NCI-H187 treated with DMSO at 0.1 percent for 48 hours (cell line): ENCODE measurements at places on chromosomes 2 and 18.

DNA sequence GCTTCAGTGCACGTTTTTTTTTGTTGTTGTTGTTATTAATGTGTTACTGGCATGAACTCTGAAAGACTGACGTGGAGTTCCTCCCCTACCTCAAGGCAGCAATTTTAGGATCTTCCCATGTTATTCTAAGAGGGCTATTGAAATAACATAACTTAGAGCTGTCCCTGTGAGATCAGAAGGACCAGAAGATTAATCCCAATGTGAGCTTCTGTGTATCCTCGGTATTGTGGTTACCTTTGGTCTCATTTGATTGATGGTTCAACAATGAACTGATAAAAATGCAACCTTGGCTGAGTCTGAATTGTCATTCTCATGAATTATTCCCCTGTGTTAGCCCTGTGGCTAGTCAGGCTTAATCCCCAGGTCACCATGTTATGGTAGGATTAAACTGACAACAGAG, 394.1 kb downstream of the TRIB2 start:
- no peak for DNase-seq

- no peak for DNase-seq
Measured at GRCh38 chr2:28102455-28102874, 211.9 kb downstream of the BABAM2 start.

DNA sequence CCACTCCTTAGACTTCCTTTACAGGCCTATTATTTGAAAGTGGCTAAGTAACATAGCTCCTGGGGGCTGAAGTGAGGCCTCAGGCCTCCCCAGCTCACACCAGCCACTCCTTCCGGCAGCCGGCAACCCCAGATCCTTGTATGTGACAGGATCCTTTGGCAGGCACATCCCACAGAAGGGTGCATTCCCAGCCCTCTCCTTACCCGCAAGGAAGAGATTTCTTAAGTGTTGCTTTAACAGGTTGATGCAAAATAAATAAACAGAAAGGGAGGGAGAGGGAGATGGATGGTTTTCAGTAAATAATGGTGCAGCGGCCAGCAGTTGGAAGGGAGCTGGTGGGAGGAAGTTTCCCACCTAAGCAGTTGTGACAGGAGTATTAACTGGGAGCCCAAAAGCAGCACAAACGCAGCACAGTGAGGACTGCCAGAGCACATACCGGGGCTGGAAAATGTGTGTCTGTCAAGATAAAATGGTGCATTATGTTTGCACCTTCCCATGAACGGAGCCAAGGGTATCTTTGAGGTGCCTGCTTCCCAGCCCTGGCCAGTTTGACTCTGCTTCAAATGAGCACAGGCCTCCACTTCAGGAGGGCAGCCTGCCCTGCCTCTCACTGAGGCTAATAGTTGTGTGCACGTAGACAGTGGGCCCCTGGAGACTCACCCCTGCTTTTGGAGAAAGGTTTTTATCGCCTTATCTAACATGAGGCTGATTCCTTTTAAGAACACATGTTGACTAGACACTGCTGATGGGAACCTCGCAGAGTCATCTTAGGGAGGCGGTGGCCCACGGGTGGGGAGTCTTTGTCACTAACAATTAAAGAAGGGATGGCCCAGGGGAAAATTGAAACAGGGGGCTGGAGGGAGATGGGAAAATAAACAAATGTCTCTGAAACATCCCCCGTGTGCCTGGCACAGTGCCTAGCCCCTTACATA, 32.8 kb downstream of the NRP2 start:
- no peak for DNase-seq

DNA sequence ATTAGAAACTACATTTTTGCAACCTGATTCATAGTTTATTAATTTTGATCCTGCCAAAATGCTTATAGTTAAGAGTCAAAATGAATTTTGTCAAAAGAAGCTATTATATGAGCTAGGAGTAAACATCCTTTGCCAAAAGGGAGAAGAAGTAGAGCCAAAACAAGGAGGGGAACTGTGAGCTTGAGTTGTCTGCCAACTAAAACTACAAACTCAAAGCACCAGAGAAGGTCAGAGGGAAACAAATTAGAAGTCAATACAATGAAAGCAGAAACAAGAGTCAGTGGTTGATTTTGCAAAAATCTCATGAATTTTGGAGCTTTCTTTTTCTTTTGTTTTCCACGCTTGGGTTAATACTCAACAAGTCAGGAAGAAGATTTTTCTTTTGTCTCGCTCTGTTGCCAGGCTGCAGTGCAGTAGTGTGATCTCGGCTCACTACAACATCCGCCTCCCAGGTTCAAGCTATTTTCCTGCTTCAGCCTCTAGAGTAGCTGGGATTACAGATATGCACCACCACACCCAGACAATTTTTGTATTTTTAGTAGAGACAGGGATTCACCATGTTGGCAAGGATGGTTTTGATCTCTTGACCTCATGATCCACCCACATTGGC, 508.5 kb downstream of the RIT2 start:
- no peak for DNase-seq

DNA sequence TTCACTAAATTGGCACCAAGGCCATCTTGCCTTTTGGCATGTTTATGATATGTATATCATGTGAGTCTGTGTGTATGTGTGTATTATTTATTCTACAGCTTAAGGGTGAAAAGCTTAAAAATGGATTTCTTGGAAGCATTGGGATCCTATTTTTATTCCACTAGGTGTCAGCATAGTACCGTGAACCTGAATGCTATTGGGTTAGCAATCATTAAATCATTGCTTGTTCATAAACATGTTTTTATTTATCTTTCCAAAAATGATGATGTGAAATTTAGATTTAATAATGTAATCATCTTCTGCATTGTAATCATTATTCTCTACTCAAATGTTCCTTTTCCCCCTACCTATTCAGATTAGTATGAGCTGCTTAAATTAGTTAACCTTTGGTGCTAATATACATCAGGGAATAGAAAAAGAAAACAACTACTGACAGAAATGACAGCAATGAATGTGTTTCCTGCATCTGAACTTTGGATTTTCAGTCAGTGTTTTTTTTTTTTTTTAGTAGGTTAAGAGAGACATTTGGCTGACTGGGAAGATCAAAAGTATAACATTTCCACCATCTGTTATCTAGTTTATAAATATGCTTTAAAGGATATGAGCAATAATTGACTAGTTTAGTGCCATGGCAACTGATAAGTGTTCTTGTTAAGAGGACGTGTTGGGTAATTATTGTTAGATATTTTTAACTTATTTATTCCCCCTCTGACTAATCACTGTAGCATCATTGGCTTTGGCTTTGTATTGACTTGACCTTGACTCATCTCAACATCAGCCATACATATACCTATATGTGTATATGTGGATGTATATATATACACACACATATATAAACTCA, 14.1 kb upstream of the ZSWIM2 start:
- DNase-seq: no peak

DNA sequence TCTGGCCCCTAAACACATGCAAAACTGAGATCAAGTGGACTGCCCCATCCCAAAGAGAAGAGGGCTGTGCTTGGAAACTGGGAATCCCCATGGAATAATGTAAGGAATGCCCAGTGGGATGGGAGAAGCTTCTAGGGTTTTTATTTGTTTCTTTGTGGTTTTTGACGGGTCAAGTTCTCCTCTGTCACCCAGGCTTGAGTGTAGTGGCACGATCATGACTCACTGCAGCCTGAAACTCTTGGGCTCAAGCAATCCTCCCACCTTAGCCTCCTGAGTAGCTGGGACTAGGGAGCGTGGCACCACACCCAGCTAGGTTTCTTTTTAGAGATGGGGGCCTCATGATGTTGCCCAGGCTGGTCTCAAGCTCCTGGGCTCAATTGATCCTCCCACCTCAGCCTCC, 101.7 kb upstream of the ZSWIM2 start:
- DNase-seq: no peak

GRCh38 chr2:18741895-18742732, 152.7 kb upstream of the NT5C1B start:
- DNase-seq: no peak

DNA sequence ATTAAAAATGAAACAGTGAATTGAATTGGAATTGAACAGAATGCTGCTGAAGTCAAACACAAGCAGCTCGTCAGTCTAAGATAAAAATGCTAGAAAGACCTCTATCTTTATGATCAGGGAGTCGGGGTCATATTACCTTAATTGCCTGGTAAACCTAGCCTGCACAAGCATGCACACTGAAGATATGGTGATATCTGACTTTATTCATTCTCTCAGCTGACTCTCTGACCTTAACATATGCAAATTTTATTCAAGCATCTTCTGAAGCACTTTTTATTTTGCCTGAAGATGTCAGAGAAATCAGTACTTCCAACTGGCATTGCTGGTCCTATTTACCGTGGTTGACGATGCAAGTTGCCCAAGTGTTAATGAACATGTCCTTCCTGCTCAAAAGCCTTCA, 56.4 kb downstream of the DNER start:
- no peak for DNase-seq

- no peak for DNase-seq
Measured at GRCh38 chr2:7845332-7845731, 836.5 kb upstream of the ID2 start.

DNA sequence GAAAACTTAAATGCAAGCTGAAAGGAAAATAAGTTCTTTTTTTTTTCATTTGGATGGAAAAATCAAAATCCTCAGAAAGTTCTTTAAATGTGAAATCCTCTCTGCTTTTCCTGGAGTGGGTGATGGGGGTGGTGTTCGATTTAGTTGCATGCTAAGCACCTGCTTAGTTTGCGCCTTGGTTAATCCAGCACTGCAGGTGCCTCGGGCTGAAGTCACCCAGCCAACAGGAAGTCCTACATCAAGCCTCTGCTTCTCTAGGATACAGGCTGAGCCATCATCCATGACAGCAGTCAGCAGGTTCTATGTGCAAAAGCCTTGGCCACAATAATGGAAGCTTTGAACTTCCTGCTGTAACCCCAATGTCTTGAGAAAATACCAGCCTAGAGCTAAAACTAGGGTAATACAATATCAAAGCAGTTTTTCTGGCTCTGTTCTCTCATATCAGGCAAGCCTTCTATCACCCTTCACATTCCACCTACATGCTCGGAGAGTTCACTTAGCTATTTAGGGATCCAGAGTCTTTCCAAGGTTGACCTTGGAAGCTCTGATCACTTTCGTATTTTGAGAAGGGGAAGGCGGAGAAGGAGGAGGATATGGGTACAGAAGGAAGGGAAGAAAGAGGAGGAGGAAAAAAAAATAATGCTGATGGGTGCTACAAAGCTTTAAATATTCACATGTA, 116.1 kb upstream of the LRRTM1 start:
- no peak for DNase-seq

DNA sequence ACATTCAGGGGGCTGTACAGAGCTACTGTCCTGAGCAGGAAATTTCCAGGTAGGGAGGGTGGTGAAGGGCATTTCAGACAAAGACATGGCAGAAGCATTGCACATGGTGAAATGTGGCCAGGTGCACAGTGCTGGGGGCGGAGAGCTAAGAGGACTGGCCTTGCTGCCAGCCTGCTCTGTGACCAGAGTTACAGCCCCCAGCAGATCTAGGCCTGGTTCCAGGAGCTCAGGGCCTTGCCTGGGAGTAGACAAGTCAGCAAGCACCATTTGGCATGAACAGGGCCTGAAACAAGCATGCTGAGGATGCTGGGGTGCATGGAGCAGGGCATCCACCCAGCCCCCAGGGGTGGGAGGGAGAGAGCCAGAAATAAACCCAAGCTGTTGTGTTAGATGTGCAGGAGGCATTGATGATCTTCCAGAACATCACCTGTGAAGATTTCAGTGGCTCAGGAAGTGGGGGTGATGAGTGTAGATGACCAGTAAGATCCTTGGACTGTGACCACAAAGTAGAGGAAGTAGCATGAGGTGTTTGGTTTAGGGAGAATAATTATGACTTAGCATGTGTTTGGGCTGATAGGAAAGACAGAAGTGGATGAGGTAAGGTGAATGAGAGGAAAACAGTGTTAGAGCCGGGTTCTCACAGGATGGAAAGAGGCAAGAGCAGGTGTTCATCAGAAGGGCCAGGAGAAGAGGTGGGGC, 61.1 kb downstream of the COA5 start:
- no peak for DNase-seq

- no peak for DNase-seq
Measured at GRCh38 chr2:120400551-120400950, 54.6 kb downstream of the INHBB start.

DNA sequence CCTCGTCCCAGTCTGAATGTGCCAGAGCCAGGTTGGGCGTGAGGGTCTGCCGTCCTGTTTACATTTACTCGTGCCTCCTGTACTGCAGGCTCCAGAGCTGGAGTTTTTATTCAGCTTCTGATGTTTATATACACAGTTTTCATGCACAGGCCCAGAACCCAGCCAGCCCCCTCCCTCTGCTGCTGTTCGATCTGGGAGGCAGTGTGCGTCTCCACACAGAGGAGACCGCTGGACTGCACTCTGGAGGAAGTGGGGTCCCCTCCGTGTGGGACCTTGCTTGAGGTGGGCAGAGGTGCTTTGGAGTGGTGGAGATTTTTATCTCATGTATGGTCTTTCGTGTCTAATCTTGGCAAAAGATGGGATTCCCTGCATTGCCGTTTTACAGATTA, 90.6 kb downstream of the GLI2 start:
- DNase-seq: no peak

DNA sequence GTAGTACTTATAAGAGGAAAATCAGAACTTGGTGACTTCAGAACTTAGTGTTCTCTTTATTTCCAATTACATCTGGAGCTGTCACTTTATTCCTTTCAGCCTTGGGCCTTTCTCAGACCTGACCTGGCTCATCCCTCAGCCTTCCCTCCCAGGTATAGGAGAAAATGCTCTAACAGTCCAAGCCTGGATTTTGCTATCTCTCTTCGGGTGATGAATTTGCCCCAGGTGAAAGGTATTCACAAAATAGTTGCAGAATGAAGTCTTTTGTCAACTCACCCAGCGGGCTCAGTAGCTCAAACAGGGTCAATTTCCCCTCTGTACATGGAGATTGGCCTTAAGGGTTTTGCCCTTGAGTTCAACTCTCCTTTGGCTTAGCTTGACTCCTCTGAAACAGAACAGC, 12.0 kb downstream of the NRP2 start:
- DNase-seq: no peak

DNA sequence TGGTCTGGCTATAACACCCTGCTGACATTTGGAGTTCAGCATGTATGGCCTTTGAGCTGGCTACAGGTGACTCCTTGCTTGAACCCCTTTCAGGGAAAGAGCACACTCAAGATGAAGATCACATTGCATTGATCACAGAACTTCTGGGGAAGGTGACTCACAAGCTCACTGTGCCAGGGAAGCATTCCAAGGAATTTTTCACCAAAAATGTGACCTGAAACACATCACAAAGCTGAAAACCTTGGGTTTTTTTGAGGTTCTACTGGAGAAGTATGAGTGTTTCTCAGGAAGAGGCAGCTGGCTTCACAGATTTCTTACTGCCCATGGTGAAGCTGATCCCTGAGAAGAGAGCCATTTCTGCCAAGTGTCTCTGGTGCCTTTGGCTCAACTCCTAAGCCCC, 879.0 kb downstream of the CBLN2 start:
- no peak for DNase-seq

GRCh38 chr2:207251022-207251421, 85.3 kb upstream of the KLF7 start:
- no peak for DNase-seq

GRCh38 chr2:238791354-238791753, 56.5 kb upstream of the TWIST2 start:
- DNase-seq: no peak

- no peak for DNase-seq
Measured at GRCh38 chr2:133374781-133375180, 193.5 kb downstream of the NCKAP5 start.
